ENCODE measurements at places on chromosomes 3 and 15.

DNA sequence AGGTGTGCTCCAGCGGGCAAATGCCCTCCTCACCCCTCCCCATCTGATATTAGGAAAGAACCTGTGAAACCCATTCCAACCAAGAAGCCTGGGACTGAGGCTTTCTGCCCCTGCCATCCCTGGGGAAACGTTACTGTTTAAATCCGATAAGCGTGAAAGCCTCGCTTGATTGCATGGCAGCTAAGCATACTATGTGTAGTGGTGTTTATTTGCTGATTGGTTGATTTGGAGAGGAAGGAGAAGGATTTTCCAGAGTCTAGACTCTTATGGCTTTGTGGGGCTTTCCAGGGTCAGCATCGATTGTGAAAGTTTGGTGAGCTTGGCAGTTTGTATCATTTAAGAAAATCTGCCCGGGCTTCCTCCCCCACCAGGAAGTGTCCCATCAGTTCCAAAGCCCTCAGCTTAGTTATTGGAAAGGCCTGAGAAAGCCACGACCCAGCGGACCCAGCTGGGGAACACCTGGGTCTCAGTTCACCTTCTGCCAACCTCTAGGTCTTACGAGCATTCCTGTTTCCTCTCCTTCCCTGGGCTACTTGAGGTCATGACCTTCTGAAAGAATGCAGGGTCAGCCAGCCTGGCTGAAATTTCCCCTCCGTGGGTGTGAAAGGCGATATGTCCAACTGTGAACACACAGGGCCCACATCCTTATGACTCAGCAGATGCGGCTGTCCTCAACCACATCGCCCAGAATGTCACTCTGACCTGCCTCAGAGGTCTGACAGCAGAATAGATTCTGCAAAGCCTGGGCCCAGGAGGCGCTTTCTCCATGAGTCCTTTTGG, 62.8 kb upstream of the HERC1 start:
- peak; percentile 37 for DNase-seq

GRCh38 chr3:115469649-115470048, 153.7 kb upstream of the GAP43 start:
- DNase-seq, result no peak

GRCh38 chr15:56901931-56902330, 16.5 kb upstream of the TCF12 start:
- DNase-seq, result no peak

DNA sequence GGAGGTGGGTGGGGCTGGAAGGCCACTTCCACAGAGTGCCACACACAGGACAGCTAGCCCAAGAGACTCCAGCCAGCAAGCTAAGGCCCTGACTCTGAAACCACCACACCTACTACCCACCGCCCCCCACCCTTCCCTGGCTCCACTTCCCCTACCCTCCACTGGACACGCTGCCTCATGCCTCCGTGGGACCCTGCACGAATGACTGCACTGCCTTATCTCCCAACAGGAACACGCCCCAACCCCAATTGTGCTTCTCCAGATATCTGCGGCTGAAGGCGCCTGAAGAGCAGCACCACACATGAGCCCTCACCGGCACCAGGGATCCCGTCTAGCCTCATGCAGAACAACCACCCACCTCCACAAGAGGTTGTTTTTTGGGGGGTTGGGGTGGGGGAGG, 2.7 kb downstream of the LINGO1 start:
- no peak for DNase-seq

DNA sequence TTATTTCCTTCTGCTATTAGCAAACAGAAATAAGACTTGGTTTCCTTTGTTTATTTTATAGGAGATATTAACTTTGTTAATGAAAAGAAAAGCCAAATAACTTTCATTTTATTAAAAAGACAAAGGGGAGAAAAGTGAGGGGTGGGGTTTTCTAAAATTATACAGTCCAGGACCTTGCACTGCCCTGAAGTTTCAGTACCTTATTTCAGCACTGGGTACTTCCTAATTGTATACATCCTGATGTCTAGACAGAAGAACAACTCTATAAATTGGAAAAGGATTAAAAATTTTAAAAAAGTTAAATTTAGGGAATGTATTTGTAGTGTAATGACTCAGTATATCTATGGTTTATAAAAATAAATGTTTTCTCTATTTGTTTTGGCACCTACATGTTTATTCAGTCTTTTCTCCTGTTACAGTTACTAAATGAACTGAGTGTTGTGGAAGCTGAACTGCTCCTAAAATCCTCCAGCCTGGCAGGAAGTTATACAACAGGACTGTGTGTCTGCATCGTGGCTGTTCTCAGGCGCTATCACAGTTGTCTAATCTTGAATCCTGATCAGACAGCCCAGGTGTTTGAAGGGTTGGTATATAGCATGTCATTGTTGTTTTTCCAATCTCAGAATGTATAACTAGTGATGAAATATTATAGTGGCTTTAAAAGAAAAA, 27.6 kb upstream of the P2RY13 start:
- DNase-seq, result no peak

- DNase-seq, result peak; percentile 68
Observed at GRCh38 chr15:99755692-99756409, 22.6 kb upstream of the LYSMD4 start.

DNA sequence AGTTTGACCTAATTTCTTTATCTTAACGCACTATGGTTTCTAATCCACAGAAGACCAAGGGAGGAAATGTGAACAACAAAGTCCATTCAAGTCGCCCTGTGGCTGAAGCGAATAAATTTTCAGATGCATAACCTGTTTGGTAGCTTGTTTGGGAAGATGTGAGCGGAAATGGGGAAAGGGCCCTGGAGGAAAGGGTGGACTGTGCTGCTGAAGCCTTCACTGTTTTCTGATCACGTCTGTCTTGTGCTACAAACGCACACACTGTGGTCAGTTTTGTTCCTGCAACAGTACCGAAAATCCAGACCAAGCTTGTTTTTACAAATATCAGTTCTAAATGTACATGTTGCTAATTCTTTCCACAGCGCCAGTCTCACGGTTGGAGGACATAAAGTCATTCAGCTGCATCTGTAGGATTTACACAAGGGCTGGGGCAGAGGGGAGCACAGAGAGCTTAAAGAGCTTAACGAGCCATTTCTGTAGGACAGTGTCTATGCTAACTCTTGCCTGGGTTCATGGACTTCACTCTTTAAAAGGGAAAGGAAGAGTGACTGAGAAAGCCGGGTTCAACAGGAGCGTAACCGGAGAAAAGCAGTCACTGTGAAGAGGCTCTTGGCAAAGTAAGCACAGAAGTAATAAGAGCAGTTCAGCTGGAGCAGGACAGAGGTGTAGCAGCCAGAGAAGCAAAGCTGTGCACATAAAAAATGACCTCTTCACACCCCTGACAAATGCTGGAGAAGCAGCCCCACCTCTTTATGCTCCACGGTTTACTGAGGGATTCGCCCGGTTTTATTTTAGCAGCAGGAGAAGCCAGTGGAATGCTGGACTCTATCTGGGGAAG, 66.6 kb downstream of the USF3 start:
- no peak for DNase-seq

- no peak for DNase-seq
Observed at GRCh38 chr3:126618760-126619159, 36.2 kb downstream of the TXNRD3 start.

GRCh38 chr3:193711964-193712598, 119.1 kb downstream of the OPA1 start:
- no peak for DNase-seq

- no peak for DNase-seq
Observed at GRCh38 chr3:35675206-35675605, 35.9 kb downstream of the ARPP21 start.

DNA sequence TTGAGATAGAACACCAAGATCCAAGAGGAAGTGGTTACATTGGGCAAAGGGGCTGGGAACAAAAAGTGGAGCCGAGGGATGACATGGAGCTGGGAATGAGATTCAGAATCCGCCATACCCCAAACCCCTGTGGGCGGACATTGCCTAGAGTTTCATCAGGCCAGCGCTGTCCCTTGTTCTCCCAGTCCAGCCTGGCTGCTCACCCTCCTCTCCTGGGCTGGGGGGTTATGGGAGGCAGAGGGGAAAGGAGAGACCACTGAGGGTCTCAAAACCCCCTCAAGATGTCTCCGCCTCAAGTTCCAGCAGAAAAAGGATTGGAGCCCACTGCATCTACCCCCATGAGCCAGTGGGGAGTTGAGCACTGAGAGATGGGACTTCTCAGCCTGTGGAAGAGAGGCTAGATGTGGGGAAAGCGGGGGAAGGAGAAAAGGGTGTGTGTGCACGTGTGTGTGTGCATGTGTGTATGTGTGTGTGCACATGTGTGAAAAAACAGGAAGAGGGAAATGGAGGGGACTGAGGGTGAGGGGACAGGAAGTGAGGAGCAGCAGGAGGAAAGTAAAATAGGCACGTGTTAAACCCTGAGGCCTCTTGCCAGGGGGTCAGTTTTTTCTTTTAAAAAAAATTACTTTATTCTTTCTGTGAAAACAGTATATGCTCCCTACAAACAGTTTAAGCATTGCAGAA, 14.3 kb downstream of the GRM2 start:
- no peak for DNase-seq

DNA sequence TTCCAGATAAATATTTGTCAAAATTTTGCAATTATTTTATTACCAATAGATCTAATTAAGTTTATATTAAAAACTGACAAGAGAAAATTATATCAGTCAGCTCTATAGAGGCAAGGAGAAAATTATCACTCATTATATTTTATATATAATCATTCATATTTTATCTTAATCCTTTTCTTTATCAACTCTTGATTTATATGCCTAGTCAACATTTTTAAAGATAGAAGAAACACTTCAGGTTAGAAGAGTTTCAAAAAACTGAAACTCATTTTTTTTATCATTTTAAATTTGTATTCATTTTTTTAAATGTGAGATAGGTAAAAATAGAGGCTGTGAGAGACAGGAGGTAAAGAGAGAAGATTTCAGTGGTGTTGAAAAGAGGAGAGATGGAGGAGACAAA, 217.3 kb upstream of the P2RY1 start:
- no peak for DNase-seq

GRCh38 chr15:64527263-64527984, 67.0 kb downstream of the ZNF609 start:
- DNase-seq, result peak; percentile 68

DNA sequence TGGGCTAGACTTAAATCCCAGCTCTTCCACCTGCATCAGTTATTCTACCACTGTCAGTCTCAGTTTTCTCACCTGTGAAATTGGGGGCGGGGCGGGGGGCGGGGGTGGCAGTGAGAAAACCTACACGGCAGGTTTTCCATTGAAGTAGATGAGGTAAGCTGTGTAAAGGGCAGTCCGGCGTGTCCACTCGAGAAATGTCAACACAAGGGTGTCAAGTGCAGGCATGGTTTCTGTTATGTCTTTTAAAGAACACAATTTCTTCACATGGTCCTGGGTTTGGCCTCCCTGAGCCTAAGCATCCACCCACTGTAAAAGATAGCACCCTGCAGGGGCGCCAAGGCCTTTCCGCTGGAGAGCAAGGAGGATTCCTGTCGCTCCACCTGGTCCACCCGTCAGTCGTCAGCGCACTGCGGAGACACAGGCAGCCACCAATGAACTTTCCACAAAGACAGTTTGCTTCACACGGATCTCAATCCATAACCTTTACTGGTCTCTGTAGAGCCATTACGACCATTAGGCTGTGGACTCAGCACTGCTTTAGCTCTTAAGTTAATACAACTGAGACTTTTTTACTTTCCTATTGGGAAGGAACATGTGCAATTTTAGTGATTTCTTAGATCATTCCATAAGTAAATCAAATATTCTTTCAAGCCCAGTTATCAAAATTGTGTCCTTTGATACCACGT, 99.5 kb upstream of the FOXB1 start:
- DNase-seq, result no peak

DNA sequence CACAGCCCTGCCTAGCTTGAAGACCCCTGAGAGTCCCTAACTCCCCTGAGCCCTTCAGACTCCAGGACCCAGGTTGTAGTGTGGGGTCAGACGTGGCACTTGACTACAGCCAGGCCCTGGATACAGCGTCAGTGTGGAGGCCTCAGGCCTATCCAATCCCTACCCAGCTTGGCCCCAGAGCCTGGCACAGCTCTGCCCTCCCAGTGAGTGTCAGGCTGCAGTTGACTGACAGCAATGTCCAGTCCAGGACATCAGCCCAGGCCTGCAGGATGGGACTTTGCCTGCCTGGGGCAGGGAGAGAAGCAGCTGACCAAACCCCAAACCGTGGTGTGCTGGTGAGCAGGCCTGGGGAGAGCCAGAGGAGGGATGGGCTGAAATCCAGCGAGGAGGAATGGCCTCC, 27.3 kb downstream of the KLF13 start:
- DNase-seq, result peak; percentile 14

DNA sequence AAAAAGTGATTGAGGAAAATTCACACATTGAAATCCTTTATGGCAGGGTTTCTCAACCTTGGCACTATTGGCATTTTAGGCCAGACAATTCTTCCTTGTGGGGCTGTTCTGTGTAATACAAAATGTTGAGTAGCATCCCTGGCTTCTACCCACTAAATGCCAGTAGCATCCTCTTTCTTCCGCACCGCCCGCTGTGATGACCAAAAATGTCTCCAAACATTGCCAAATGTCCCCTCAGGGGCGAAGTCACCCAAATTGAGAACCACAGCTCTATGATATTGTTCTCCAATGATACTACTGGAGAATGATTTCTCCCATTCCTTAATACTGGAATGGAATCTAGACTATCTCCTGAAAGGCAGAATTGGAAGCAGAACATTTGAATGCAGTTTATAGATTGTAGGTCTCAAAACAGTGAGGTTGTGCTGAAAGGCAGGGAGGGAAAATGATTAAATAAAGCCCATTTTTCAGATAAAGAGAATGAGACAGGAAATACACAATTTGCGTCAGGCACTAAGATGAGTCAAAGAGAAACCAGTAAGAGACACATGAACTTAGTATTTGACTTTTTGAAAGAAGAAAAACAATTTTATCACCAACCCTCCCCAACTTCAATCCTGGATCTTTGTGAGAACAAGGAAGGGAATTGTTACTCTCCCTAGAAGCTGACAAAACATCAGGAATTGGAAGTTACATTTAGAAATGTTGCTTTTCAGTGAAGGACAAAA, 101.6 kb upstream of the TNIK start:
- DNase-seq, result no peak

GRCh38 chr3:153373606-153374005, 211.6 kb downstream of the RAP2B start:
- no peak for DNase-seq

GRCh38 chr3:24588629-24589512, 94.2 kb upstream of the THRB start:
- no peak for DNase-seq

GRCh38 chr15:61623746-61624145, 394.6 kb upstream of the RORA start:
- DNase-seq, result no peak

DNA sequence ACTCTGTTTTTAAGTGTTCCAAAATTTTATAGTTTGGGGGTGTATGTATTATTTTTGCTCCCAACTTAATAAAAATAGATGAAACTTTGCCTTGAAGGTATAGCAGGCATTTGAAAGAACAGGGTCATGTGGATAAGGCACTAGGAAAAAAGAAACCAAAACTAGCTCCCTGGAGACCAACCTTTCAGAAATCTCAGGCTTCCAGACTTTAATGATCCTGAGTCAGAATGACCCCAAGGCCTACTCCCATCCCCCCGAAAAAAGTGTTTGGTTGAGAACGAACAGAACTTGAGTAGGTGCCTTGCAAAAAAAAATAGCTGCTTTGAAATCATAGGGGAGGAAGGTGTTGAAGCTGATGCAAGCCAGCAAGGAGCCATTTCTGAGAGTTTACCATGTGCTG, 309.5 kb downstream of the THSD4 start:
- DNase-seq, result no peak
